ENCODE measurements at places on chromosomes 3 and 15.

DNA sequence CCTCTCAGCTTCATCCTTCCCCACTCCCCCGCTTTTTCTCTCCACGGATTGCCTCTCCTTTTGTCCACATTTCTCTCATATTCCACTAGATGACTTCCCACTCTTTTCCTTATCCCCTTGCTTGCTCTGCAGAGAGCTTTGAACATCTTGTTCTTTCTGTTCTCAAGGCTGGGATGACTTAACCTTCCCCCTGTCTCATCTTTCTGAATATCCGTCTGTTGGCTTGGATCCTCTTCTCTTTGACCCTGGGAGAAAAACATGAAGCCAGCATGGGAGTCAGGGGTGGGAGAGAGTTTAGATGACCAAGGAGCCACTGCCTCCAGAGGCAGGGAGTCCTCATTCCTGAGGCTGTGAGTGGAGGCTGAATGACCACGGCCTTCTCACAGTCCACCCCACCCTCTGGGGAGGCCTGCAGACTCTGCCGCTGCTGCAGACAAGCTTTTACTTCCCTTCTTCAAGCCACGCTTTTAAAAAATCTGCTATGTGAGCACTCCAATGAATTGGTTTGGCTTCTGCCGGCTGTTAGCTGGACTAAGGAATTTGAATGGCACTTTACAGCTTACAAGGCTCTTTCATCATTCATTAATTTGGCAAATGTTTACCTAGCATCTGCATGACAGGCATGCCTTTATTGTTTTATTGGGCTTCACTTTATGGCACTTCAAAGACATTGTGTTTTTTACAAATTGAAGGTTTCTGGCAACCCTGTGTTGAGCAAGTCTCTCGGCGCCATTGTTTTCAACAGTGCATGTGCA, 111.6 kb upstream of the SLC6A6 start:
- DNase-seq: no peak

GRCh38 chr15:88337993-88338392, 81.5 kb upstream of the NTRK3 start:
- DNase-seq: no peak

DNA sequence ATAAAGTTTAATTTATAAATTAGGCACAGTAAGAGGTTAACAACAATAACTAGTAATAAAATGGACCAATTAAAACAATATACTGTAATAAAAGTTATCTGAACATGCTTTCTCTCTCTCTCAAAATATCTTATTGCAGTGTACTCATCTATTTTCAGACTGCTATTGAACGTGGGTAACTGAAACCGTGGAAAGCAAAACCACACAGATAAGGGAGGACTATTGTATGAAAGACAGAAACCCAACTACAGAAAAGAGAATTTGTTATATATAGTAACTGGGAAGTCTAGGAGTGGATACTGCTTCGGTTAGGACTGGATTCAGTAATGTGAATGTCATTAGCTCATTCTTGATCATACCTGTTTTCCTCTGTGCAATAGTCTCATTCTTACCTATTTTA, 119.3 kb upstream of the DAZL start:
- no peak for DNase-seq

DNA sequence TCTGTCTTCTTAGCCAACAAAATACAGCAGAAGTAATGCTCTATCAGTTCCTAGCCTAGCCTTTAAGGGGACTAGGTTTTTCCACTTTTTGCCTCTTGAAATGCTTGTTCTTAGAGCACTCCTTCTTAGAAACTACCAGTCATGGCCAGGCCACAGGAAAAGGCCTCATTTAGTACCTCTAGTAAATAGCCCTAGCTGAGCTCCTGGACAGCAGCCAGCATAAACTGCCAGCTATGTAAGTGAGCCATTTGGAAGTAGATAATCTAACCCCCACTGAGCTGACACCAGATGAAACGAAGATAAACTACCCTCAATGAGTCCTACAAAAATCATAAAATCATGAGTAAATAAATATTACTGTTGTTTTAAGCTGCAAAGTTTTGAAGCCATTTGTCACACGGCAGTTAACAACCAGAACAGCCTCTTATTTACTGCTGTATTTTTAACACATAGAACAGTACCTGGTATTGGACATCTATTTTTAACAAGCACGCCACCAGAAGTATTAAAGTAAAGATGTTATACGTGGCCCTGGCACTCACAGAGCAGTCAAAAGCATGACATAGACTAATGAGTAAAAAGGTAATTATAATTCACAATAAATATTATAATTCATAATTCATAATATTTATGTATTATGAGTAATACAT, 12.0 kb downstream of the TBC1D5 start:
- no peak for DNase-seq

- DNase-seq: peak; percentile 32
Measured at GRCh38 chr3:8767667-8768363, 1.6 kb downstream of the OXTR start.

GRCh38 chr3:46558184-46559043, 7.7 kb downstream of the LRRC2 start:
- DNase-seq: peak; percentile 85

DNA sequence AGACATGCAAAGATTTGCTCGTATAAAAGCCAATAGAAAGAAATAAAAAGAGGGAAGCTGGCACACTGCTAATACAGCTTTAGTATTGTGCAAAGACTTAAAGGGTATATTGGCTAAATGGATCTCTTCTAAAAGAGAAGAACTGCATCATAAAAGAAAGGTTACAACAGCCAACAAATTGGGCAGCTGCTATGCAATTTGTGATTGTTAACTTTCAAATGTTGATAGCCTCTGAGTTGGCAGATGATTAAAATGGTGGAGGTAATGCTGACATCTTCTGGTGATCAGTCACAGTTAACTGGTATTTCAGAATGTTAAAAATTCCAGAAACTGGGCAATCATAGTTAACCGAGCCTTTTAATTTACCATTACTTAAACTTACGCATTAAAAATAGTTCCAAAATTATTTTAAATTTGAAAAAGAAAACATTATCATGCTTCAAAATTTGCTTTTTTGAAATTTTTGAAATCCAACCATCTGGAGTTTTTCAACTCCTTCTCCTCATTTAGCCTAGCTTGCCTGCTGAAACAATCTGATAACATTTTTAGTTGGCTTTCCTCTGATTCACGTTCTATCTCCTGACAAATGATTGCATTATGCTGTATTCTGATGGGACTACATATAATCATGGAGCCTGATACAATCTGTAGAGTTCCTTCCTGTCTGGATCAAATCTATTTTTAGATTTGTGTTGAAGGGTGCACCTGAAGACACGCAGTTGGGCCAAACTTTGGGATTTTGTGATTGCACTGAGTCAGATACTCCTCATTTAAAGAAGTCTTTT, 144.0 kb upstream of the PDZRN3 start:
- DNase-seq: no peak

DNA sequence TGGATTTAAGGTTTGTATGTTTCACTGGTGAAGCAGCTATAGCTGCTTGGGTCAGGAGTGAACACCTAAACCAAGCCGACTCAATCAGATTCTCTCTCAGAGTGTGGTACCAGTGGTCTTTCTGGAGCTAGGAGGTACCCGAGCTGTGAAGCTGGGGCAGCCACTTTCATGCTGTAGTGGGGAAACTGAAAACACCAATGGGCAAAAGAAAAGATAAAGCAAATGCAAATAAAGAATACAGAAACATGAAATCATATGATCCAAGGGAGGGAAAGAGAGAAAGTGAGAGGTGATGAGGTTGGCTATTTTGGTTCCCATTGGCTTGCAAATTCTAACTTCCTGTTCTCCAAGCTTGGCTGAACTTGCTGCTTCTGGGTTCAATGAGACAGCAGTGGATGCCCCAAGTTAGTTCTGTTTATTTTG, 212.3 kb upstream of the CFAP20DC start:
- DNase-seq: no peak

- DNase-seq: no peak
Measured at GRCh38 chr3:127833281-127834032, 11.1 kb upstream of the MGLL start.

GRCh38 chr15:31523655-31524049, 197.0 kb downstream of the KLF13 start:
- no peak for DNase-seq
